ENCODE measurements at places on chromosomes 5 and 9.

DNA sequence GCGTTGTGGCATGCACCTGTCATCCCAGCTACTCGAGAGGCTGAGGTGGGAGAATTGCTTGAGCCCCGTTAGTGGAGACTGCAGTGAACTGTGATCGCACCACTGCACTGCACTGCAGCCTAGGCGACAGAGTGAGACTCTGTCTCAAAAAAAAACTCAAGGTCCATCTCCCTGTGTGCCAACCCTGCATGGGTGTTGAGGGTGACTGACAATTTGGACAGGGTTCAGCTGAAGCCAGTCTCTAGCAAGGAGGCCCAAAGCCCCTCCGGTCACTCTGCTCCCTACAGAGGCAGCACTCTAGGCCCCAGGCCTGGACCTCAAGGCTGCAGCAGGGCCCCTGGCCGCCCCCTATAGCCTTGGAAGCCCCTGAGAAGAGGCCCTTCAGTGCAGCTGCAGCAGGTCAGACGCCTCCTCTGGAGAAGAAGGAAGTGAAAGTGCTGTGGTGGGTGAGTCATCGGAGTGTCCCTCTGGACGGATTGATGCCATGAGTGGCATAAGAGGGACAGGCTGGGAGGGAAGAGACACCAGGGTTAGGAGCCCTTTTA is 39.2 kb upstream of the NEK6 start:
- peak; percentile 21 for DNase-seq

DNA sequence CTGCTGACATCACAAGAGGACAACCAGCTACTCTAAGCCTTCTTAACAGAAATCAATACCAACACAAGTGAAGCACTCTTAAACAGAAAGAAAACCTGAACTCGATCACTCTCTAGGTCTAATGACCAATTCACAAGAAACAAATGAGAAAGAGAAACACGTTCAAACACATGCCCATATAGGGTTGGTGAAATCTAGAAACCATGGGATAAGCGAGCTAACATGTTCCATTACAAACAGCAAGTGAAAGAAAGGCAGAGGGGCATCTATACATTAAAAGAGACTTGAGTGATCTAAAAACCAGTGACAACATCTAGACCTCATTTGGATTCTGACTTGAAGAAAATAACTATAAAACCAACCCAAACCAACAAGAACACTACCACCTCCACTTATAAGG is 74.9 kb upstream of the RETREG1 start:
- no peak for DNase-seq

DNA sequence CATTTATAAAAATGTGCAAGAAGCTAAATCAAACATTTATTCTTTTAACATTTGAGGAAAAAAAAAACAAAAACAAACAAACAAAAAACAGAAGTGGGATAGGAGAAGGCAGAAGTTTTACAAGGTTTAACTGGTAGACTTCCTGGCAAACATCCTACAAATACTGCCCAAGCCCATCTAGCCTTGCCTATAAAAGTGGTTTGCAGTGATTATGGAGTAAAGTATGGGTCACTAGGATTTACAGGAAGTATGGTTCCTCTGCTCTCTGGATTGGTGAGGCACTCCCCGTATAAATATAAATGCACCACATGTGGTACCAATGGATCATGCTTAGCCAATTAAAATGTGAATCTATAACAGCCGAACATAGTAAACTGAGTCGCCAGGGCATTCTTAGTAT is 291.9 kb downstream of the EDIL3 start:
- no peak for DNase-seq

DNA sequence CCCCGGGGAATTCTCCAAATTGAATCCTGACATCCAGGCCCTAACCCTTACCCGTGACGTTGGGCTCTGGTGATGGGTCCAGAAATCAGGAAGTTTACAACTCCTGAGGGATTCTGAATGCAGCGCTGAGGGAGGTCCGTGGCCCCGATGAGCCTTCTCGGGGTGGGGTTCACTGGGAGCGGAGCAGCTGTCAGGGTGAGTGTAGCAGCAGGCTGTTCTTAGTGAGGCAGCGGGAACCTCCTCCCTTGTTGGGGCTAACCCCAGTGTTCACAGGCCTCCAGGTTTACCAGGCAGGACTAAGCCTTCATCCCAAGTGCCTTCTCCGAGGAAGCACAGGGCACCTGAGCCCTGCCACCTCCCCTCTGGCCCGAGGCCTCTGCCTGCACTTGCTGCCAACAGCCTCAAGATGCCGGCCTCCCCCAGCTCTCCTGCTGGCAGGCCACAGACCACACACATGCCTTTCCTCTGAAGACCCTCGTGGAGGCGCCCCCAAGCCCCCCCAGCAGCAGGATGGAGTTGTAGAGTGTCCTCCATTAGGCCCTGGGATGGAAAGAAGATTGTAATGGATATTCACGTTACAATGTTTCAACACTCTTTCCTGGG is 7.3 kb upstream of the ADAMTS16 start:
- DNase-seq, result no peak

GRCh38 chr5:146890731-146891440 is 12.3 kb upstream of the PPP2R2B start:
- DNase-seq, result no peak

- no peak for DNase-seq
Measured at GRCh38 chr9:11708899-11709298, 984.3 kb upstream of the TYRP1 start.

DNA sequence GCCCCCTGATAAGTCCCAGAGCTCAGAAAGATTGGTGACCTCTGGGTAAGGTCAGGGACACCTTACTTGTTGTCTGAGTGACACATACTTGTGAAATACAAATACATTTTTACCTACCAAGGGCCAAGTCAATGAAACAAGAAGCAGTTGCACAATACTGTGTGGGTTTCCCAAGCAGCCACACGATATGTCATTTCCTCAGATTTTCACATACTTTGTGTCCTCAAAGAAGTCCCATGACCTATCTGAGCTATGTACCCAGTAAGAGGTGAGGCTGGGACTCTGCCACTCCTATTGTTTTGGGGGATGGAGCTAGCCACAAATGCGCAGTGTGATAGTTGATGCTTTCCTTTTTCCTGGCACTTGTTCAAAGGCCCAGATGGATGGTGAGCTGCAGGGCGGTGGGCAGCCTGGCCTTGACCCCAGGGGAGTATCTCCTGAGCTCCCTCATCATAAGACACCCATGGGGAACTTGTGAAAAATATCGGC is 4.8 kb upstream of the SLC25A51 start:
- DNase-seq, result no peak

All from stimulated activated CD8-positive, alpha-beta memory T cell treated with anti-CD3 and anti-CD28 coated beads, Interleukin-4, amount 100 ng/mL, for 4 hours (primary cell).